GM04503 (cell line): ENCODE measurements at places on chromosomes 2 and 18.

GRCh38 chr2:86280191-86280667 lies 57.2 kb downstream of the REEP1 start:
- DNase-seq: peak; percentile 9

DNA sequence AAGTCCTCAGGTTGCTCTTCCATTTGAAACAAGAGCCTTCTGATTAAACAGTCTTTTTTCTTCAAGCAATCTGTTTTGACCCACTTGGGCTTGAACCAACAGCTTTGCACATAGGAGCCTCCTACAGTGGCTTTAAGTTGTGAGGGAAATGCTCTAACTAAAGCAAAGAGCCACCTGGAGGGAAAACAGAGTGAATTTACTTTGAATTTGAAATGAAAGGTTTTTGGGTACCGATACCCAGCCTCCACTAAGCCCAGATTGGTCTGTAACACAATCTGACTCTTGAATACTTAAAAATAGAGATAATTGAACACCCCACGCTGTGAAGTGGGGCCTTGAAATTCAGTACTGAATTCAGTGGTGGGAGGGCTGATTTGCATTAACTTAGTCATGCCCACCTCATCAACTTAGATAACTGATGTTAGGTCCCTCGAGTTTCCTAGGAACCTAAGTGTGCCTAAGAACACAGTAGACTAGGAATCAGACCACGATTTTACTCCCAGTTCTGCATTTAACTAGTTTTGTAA lies 56.3 kb upstream of the ACVR1C start:
- no peak for DNase-seq

DNA sequence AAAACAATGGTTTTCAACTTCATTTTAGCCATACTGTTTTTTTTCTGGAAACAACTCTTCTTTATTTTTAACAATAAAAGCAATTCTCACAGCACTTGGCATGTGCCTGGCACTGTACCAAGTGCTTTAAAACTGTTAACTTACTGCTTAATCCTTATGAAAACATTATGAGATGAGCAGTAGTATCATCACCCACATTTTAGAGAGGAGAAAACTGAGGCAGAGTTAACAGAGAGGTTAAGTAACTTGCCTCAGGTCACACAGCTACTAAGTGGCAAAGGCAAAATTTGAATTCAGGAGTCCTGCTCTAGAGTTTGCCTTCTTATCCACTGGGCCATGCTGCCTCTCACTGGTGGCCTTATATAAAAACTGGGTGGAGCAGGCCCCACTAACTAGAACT lies 23.2 kb downstream of the CTIF start:
- DNase-seq: no peak

DNA sequence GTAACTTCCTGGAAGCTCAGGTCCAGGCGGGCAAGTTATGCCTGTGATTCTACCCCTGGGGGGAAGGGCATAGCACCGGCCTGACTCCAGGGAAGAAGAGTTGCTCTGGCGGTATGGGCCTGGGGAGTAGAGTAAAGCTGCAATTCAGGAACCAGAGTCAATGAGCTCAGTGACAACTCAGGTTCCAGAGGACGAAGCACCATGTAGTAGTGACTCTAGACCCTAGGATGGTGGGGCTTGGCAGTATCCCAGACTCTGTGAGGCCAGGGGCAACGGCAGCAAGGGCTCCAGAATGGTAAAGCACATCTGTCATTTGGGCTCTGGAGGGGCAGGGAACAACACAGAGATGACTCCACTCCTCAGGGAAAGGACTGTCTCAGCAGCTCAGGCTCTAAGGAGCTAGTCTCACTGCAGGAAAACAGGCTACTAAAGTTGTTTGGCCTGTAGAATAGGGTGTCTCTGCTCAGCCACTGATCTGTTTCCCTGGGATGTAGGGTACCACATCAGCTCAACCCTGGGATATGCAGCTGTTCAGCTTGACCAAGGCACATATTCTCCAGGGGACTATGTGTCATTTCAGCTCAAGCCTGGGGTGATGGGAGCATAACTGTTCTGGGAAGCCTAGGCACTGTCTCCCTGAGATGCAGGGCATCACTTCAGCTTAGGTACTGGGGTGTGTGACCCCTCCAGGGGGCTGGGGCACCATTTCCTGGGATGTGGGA lies 36.2 kb upstream of the RHOB start:
- no peak for DNase-seq

DNA sequence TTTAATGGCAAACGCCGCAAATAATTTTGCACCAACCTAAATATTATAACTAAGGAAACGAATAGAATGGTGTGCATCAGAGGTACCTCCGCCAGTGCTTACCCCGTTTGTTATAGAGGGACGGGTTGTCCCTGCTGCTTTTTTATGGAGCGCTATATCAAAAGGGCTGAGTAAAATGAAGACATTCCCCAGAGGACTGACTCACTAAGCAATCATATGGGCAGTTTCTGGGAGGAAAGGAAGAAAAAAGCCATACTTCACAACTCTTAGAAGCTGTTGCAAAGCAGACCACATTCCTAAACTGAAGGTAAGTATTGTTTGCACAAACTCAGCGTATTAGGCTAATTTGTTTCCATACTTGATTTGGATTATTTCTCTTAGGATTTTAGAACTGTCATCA lies 12.9 kb downstream of the ID2 start:
- DNase-seq: no peak

GRCh38 chr2:176832086-176832485 lies 380.5 kb upstream of the HNRNPA3 start:
- DNase-seq: no peak

GRCh38 chr2:102291319-102292075 lies 19.9 kb upstream of the IL1RL1 start:
- no peak for DNase-seq

DNA sequence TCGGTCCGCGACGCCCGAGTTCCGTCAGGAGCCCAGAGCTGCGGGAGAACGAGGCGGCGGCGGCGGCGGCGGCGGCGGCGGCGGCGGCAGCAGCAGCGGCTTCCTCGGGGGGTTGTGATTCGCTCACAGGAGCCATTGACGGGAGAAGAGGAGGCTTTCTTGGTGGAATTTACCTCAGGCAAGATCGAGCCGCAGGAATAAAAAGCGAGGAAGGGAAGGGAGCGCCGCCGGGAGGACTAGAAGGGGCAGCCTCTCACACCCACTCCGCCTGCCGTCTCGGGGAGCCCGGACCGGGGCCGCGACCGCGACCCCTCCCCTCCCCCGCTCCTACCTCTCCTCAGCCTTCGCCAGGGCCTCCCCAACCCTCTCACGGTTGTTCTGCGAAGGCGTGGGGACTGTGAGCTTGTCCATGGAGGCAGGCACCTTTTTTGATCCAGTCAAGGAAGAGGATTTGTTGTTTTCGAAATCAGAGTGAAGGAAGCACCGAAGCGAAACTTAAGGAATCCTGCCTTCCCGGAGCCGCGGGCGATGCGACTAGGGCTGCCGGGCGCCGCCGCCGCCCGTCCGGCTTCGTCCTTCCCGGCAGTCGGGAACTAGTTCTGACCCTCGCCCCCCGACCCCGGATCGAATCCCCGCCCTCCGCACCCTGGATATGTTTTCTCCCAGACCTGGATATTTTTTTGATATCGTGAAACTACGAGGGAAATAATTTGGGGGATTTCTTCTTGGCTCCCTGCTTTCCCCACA lies 506 bp downstream of the BMPR2 start:
- DNase-seq: no peak

- no peak for DNase-seq
These were observed 137.0 kb upstream of the RBBP8 start for GRCh38 chr18:22796113-22796512.

DNA sequence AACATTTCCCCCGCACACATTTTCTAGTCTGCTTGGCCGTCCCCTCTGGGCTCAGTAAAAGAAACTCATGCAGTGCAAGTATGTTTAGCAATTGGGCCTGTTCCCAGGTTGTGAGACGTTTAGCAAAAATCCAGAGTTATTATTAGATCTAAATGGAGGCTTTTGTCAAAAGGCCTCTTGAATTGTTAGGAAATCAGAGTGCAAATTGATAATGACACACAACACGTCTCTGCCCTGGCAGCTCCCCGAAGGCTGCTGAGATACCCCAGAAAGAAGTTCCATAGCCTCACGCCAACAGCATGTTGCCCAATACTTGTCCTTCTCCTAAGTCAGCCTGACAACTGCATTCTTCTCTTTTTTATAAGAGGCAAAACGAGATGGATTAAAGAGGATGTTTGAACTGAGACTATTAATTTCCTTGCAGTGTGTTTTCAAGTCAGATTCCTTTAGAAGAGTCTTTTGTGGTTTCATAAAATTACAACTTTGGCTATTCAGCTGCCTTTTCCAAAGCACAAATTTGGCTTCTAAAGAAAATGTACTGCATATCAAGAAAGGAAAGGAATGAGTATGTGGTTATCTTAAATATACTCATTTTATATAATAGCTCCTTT lies 202.2 kb downstream of the TRIB2 start:
- peak; percentile 98 for DNase-seq
